ENCODE measurements at places on chromosomes 12 and 14. TPM values are rescaled to one million over a fixed set of nuclear protein-coding genes. Genes with fewer than 3 reads are reported as not detected.

- no peak for DNase-seq
These were observed 39.9 kb downstream of the MAX start for GRCh38 chr14:65062096-65063075.

DNA sequence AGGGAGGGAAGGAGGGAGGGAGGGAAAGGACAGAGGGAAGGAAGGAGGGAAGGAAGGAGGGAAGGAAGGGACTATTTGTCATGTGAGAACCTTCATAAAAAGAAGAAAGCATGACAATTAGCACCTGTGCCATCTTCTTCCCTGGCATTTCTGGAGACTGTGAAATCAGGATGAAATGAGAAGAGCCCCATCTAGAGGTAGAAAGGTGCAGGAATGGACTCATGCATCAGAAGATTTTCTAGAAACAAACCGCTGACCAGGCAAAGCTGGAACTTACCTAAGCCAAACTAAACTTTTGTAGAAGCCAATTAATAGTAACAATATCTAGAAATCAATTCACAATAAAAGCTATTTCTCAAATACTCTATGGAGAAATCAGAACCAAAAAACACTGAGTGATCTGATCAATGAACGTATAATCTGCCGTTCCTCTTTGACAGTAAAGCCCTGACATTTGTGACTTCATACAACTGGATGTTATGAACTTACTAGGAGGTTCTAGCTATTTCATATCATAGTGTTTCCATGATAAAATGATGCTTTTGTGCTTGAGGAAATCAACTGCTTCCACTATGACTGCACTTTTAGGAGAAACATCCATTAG is 24.4 kb upstream of the CRACR2A start:
- DNase-seq, result no peak

GRCh38 chr14:51575349-51576116 is 76.2 kb upstream of the FRMD6 start:
- no peak for DNase-seq

DNA sequence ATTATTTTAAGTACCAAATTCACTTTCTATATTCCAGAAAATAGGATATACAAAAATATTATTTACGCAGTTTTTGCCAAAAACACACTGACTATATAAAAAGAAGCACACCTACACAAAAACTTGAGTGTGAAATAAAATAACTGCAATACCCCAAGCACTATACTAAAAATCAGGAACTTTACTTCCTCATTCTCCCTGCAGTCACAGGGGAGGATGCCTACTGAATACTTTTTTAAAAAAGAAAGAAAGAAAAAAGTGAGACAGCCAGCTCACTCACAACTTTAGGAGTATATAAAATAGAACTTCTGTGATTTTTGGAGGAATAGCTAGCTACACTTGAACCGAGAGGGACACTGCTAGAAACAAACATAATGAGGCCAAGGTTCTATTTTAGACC is 12.2 kb downstream of the RPS6KA5 start:
- no peak for DNase-seq

- no peak for DNase-seq
These were observed 77.8 kb downstream of the SLC24A4 start for GRCh38 chr14:92400579-92401444.

DNA sequence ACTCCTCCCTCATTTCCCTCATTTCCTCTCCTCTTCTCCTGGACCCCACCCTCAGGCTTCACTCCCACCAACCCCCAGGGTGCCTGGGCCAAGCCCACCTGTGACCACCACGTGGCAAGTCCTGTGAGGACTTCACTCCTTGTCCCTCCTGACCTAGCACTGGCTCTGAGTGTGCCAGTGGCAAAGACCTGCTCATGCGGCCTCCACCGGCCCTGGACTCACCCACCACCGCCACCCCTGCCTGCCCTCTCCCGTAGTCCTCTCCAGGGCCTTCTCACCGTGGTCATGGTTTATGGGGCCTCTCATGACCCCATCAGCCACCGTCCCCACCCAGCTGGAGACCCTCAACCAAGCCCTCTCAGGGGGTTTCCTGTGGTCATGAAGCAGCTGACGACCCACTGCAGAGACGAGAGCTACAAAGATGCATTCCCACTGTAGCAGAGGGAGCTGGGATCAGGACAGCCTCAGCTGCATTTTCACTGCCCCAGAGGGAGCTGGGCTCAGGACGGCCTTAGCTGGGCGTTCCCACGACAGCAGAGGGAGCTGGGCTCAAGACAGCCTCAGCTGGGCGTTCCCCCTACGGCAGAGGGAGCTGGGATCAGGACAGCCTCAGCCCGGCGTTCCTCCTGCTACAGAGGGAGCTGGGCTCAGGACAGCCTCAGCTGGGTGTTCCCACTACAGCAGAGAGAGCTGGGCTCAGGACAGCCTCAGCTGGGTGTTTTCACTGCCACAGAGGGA is 3.2 kb upstream of the C14orf180 start:
- DNase-seq, result no peak

- no peak for DNase-seq
These were observed 144.6 kb downstream of the TPH2 start for GRCh38 chr12:72082986-72083820.

DNA sequence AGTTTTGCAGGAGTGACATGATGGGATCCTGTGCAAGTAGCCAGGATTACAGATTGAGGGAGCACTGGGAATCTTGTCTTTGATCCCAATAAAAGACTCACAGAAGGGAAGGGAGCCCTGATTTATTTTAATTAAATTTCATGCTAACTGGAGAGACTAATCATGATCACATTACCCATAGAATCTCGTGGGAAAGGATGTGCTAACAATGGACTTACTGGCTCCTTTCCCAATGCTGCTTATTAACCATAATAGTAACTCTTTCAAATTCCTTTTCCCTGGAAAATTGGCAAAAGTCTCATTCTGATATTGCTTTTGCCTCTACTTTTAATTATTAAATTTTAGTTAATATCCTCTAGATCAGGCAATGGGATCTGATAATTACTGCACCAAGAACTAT is 174.8 kb upstream of the AVPR1A start:
- DNase-seq, result no peak

GRCh38 chr14:94213741-94214140 is 39.6 kb downstream of the PPP4R4 start:
- DNase-seq, result no peak

DNA sequence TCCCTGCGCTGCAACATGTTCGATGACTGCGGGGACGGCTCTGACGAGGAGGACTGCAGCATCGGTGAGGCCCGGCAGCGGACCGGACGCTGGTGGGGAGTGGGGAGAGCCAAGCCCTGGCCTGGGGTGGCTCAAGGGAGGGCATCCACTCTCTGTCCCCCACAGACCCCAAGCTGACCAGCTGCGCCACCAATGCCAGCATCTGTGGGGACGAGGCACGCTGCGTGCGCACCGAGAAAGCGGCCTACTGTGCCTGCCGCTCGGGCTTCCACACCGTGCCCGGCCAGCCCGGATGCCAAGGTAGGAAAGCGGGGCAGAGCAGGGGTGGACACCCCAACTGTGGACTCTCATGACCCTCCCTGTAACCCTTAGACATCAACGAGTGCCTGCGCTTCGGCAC is 11.4 kb upstream of the NXPH4 start:
- DNase-seq, result no peak

DNA sequence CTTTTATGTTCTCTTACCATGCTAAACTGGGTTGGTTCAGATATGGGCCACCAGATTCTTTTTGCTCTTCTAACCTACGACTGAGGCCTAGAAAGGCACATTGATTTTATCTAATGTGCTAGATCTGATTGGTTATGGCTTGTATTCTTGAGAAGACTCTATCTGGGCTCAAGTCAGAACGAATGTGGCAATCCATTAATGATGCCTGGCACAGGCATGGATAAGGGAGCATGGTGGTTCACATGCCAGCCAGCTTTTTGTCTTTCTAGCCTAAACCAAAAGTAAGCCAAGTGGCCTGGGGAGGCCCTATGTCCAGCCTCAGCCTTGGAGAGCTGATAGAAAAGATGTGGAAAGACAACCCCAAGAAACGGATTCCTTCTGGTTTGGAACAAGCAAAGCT is 82.7 kb downstream of the KNTC1 start:
- no peak for DNase-seq

DNA sequence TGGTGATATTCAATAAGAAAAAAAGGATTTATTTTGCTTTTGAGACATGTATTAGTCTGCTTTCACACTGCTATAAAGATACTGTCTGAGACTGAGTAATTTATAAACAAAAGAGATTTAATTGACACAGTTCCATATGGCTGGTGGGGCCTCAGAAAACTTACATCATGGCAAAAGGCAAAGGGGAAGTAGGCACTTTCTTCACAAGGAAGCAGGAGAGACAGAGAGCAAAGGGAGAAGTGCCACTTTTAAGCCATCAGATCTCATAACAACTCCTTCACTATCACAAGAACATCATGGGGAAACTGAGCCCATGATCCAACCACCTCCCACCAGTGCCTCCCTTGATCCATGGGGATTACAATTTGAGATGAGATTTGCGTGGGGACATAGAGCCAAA is 43.9 kb downstream of the BHLHE41 start:
- DNase-seq, result no peak

GRCh38 chr14:102418169-102418852 is 55.6 kb downstream of the TECPR2 start:
- DNase-seq, result no peak

GRCh38 chr12:15322164-15323061 is at the start of gene PTPRO:
Gene PTPRO (plus strand): TSS chr12:15322508.
- no peak for DNase-seq

- no peak for DNase-seq
These were observed 677 bp downstream of the C12orf75 start for GRCh38 chr12:105330931-105331804.

DNA sequence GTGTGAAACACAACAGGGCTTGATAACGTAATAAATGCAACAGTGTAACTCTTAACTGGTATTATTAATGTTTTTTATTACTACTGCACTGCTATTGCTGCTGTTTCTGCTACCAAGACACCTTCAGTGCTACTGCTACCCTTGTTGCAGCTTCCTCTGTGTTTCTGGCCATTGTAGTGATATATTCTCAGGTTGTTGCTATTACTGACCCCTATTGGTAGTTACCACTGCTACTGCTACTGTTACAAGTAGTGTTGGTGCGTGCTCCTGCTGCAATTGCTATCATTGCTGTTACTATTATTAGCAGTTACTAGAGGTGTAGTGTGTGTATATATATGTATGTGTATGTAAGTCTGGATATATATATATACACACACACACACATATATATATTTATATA is 87.2 kb upstream of the PTPRB start:
- DNase-seq, result no peak

- no peak for DNase-seq
These were observed 830.0 kb upstream of the NOVA1 start for GRCh38 chr14:27427796-27428195.

GRCh38 chr12:16272222-16272621 is 5.3 kb downstream of the SLC15A5 start:
- DNase-seq, result no peak

DNA sequence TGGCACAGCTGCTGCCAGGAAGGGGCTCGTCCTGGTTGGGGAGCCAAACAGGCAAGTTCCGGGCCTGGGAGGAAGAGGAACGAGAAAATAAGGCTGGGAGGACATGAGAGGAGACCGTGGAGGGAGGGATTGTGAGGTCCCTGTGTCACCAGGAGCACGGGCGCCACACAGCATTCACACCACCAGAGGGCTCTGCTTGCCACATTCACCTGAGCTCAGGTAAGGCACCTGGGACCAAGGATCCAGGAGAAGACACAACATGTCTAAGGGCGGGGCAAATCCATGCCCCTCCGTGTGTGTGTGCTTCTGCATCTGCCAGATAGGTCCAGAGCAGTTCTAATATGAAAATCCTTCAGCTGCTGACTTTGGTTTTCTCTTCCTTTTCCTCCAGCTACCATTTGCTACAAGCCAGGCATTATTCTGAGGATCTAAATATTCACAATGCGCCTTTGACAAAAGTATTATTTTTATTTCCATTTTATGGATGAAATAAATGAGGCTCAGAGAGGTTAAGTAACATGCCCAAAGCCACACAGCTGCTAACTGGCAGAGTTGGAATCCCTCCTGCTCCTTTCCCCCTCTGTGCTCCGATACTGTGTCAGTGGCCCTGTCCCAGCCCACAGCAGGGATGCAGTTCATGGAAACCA is 14.6 kb downstream of the RAPGEF3 start:
- DNase-seq, result peak; percentile 78

DNA sequence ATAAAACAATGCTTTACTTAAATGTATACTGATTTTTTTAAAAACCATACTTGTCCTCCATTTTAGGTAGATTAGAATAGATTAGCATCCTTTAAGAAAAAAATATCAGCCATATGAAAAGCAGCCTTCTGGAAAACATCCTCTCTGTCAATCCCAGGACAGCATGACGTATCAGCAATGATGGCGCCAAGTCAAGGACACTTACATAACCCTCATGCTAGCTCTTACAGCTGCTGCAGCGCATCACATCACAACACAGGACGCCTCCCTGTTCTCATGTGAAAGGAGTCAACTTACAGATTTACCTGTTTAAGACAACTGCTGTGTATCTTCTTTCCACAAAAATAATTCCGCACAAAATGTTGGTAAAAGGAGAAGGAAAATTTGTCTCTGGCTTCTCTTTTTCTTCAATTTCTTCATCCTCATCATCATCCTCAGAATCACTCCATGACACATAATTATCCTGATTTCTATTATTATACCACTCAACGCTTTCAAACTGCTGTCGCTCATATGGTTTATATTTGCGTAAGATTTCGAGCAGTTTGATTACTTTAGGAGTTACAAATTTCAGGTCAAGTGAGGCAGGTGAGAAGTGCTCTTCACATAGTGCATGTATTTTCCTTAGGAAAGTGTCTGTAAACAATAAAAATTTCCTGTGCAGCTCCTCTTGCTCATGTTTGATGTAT is 33.3 kb downstream of the DICER1 start:
- no peak for DNase-seq

- DNase-seq, result no peak
These were observed 264.1 kb downstream of the TTC8 start for GRCh38 chr14:89088530-89088929.

DNA sequence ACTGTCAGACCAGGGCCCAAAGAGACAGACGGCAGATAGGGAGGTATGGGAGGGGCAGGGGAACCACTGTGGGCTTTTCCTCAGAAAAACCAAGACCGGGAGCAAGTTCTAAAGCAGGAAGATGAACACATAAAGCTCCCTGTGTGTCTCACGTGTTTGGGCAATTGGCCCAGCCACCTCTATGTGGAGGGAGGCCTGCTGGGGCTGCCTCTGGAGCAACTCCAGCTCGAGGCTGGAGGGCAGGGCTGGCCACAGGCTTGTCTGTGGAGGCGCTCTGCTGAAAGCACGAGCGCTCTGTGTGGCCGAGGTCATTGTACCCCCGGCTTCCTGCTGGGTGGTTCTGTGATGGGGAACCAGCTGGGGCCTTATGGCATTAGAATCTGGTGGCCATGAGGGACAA is 36.4 kb downstream of the TRAFD1 start:
- DNase-seq, result no peak

Gene OR11H6
- total RNA-seq, result not detected

Gene STYK1
- 0.53 TPM for total RNA-seq

Gene GUCY2C
- not detected for total RNA-seq

Gene MGAT4C
- 0.21 TPM for total RNA-seq

Gene MLEC
- 98.1 TPM for total RNA-seq

Gene ESPL1
- total RNA-seq, result 2.2 TPM

Gene TAS2R14
- 1.2 TPM for total RNA-seq

Gene KRT1
- 1.3 TPM for total RNA-seq

Gene DBX2
- 0.12 TPM for total RNA-seq

Gene RNFT2
- total RNA-seq, result 3.3 TPM

Gene PTPRB
- 91.4 TPM for total RNA-seq

Gene ARHGEF25
- total RNA-seq, result 11.5 TPM

Measured in lower lobe of right lung (tissue), 2 donors.